ENCODE measurements at places on chromosomes 6 and 20. TPM values are rescaled to one million over a fixed set of nuclear protein-coding genes. Genes with fewer than 3 reads are reported as not detected.

- H3K36me3 ChIP-seq, result no peaks in the 10 kb centered on the region
- no peak overlapping the region for H3K27ac ChIP-seq
- no peak overlapping the region for H3K4me3 ChIP-seq
- DNase-seq, result no peak
- no peaks in the 10 kb centered on the region for H3K27me3 ChIP-seq
- H3K4me1 ChIP-seq, result no peaks in the 10 kb centered on the region
Observed at GRCh38 chr6:2230659-2231277, 14.6 kb downstream of the GMDS start.

Gene TAGAP
- total RNA-seq, result 222 TPM

- peak overlapping the region; percentile 8 for H3K27ac ChIP-seq
- H3K4me1 ChIP-seq, result peaks cover 21% of the 10 kb centered on the region
- no peaks in the 10 kb centered on the region for H3K27me3 ChIP-seq
Observed at GRCh38 chr6:7143476-7143974, 35.8 kb downstream of the RREB1 start.

Gene EMILIN3
- total RNA-seq, result not detected

Gene CRIP3
- 7.4 TPM for total RNA-seq

Gene ASIP
- not detected for total RNA-seq

DNA sequence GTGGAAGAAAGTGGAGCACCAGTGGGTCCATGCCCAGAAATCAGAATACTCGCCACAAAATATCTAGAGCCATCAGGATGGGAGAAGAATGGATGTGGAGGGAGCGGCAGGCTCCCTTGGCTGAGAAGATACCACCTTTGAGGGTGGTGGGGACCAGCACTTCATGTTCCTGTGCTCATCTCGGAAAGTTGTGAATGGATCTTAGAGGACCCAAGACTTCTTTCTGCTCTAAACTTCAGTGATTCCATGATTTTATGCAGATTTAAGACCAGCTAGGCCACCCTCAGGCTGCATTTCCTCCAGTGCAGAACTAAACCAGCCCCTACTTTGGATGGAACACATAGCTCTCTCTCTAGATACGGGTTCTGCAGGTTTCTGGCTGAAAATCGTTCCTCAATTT is 416.5 kb downstream of the CDC5L start:
- DNase-seq, result no peak
- no peaks in the 10 kb centered on the region for H3K36me3 ChIP-seq
- no peaks in the 10 kb centered on the region for H3K4me1 ChIP-seq
- H3K27me3 ChIP-seq, result no peaks in the 10 kb centered on the region
- no peak overlapping the region for H3K4me3 ChIP-seq
- no peak overlapping the region for H3K27ac ChIP-seq

DNA sequence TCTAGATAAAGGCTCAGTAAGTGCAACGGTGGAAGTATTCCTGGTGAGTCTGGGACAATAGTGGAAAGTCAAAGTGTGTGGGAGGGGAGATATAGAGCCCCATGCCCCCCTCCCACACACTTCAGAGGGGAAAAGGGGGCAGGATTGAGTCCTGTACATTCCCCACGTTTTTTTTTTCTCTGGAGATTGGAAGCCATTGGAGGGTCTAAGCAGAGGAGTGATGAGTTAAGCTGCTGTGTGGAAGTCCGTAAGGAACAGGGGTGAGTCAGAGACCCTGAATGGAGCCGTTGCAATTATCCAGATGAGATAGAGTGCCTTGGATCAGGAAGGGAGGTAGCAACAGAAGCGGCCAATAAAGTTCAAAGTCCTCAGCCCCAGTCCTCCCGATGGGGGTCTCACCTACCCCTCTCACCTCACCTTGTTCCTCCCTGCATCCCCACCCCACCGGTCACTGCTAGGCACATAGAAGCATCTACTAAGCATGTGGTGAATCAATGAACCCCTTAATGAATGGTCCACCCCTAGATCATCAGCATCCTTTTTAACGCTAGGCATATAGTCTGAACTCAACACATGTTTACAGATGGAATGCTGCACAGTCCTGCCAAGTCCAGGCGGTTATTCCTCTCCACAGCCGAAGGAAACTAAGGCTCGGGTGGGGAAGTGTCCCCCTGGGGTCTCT is 662 bp upstream of the SLC9A8 start:
- DNase-seq, result no peak
- H3K36me3 ChIP-seq, result peaks cover 11% of the 10 kb centered on the region
- peaks cover 12% of the 10 kb centered on the region for H3K4me1 ChIP-seq
- peak overlapping the region; percentile 95 for H3K27ac ChIP-seq
- H3K27me3 ChIP-seq, result no peaks in the 10 kb centered on the region

Gene LAMA2
- total RNA-seq, result not detected

GRCh38 chr20:24745206-24745605 is 203.9 kb upstream of the CST7 start:
- H3K27ac ChIP-seq, result no peak overlapping the region
- no peak for DNase-seq
- H3K4me3 ChIP-seq, result no peak overlapping the region
- H3K4me1 ChIP-seq, result no peaks in the 10 kb centered on the region
- no peaks in the 10 kb centered on the region for H3K27me3 ChIP-seq

Gene C6orf52
- total RNA-seq, result 1.2 TPM

GRCh38 chr6:134457941-134458340 is 140.0 kb upstream of the SGK1 start:
- no peak overlapping the region for H3K4me3 ChIP-seq
- H3K36me3 ChIP-seq, result no peaks in the 10 kb centered on the region
- DNase-seq, result no peak
- no peaks in the 10 kb centered on the region for H3K4me1 ChIP-seq
- no peaks in the 10 kb centered on the region for H3K27me3 ChIP-seq
- no peak overlapping the region for H3K27ac ChIP-seq
